ENCODE measurements at places on chromosomes 16 and 17.

DNA sequence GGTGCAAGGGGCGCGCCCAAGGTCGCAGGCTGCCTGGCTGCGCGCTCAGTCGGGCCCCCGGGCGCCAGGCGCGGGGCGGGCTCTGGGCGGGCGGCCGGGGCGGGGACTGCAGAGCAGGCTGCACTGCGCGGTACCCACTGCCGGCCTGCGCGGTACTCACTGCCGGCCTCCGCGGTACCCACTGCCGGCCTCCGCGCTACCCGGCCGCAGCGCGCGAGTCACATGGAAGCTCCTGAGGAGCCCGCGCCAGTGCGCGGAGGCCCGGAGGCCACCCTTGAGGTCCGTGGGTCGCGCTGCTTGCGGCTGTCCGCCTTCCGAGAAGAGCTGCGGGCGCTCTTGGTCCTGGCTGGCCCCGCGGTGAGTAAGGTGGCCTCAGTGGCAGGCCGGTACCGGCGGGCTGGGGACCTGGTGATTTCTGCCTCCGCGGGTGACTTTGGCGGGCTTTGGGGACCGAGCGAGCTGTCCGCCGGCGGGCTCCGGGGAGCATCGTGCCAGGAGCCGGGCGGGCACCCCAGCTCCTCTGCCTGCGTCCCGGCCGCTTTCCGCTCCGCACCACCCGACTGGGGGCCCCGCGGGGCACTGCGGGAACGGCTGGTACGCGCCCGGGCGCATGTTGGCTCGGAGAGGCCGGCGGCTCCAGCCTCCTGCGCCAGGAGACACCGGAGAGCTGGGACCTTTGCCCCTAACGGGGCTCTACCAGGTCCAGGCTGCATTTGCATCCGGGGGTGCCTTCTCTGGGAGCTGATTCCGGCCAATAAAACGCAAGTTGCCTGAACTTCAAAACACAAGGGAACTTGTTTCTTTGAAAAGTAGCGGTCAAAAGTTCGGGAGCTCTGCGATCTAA is at the start of gene SLC47A1:
Gene SLC47A1 (plus strand): TSS at position 137 of the 844 bp plus-strand sequence. CDS start 86 bp downstream, at position 223.
- no peak for DNase-seq

GRCh38 chr16:85838876-85839585 is 39.5 kb downstream of the COX4I1 start:
- DNase-seq = no peak

DNA sequence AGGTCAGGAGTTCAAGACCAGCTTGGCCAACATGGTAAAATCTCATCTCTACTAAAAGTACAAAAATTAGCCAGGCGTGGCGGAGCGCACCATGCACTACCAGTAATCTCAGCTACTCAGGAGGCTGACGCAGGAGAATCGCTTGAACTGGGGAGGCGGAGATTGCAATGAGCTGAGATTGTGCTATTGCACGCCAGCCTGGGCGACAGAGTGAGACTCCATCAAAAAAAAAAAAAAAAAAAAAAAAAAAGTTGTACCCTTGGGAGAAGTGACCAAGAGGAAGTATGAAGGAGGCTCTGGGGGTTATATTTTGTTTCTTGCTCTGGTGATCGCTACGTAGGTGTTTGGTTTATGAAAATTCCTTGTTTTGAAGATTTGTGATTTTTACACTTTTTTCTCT is 66.3 kb downstream of the LITAF start:
- no peak for DNase-seq

DNA sequence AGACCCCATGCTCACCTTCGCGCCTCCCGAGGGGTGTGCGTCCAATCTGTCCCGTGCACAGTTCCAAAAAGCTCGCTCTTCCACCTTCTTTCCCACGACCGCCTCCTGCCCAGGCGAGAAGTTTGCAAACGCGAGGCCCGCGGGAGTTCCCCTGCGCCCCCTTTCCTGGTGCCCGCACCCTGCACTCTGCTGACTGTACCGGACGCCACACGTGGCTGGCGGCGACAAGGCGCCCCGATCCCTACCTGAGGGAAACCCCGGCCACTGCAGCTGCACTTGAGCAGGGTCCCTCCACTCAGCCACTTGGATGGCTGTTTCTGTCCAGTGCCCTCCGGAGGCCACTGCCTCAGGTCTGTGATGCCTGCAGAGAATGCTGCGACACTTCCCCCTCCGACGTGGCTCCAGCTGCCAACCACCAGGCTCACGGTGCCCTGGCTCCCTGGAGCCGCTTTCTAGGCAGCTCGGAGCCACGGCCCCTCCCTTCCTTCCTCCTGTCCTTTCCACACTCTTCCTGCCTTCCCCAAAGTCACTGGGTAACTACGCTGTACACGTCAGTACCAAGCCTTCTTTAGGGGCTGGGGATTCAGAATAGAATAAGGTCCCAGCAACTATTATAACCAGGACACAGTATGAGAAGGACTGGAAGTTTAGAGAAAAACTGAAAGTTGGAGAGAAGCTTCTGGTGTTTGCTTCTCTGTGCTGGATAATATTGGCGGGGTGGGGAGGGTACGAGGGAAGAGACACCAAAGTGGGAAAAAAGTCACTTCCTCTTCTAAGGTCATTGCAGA is at the start of gene MLKL:
Gene MLKL (minus strand): TSS at position 425 of the 788 bp plus-strand sequence. CDS start 5,105 bp downstream, outside the sequence.
- peak; percentile 78 for DNase-seq

GRCh38 chr16:56589141-56590039 is at the start of gene MT3:
MT3 (plus strand) TSS chr16:56589528; CDS start chr16:56589591, 63 bp downstream.
- DNase-seq = no peak

DNA sequence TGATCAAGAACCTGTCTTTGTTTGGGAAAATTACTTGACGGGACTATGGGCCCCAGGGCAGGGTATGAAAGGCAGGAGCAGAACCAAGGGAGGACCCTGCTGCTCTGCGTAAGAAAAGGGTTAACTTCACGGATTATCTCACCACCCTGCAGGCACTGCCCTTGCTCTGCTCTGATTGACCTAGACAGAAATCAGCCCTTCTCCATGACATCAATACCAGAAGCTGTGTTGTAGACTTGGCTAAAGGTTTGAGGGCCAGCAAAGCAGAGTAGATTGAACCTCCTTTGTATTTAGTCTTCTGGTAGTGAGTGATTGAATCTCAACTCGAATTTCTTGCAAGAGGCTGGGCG is 52.9 kb upstream of the ETV4 start:
- no peak for DNase-seq

DNA sequence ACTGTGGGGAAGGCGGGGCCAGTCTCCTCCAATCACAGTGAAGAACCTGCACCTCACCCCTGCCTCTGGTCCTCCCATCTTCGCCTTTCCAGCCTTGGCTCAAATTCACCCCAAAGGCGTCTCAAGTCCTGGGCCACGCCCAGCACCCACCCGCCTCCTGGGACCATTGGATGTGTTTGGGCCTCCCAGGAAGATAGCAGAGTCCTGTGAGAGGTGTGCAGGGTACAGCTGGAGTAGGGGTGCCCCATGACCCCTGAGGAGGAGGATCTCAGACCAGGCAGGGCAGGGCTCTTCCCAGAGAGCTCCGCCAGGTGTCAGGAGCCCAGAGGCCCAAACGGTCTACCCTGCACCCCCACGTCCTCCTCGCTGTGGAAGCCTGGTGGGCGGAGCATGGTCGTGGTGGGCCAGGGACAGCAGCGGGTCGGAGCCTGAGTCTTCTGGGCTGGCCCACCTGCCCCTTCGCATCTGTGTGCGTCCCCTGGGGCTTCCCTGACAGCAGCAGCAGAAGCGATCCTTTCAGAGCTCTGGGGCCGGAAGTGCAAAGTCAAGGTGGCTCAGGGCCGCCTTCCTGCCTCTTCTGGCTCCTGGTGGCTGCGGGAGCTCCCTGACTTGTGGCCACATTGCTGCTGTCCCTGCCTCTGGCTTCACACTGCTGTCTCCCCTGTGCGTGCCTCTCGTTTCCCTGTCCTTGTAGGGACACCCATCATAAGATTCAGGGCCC is 34.9 kb upstream of the ZNF469 start:
- no peak for DNase-seq

GRCh38 chr17:77127735-77128361 is 12.9 kb upstream of the SEC14L1 start:
- peak; percentile 70 for DNase-seq

- DNase-seq = no peak
These were observed 70.8 kb upstream of the TRAP1 start for GRCh38 chr16:3787924-3788661.

GRCh38 chr17:65202844-65203571 is 65.8 kb downstream of the RGS9 start:
- DNase-seq = no peak

DNA sequence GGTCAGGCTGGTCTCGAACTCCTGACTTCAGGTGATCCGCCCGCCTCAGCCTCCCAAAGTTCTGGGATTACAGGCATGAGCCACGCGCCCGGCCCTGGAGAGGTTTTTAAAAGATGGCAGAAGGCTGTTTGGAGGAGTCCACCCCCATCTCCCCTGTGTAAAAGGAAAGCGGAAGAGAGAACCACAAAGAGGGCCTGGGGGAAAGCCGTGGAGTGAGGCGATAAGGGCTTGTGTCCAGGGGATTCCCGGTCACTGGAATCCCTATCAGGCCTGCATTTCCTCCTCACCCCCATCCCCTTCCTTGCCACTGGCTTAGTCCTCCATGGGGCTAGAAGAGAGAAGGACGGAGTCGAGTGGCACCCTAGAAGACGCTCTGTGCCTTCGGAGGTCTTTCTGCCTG is at the start of gene GP1BA:
Gene GP1BA (plus strand): TSS at position 315 of the 400 bp plus-strand sequence. CDS start 328 bp downstream, outside the sequence.
- no peak for DNase-seq

- no peak for DNase-seq
These were observed 96.1 kb upstream of the SDK2 start for GRCh38 chr17:73740370-73740769.

DNA sequence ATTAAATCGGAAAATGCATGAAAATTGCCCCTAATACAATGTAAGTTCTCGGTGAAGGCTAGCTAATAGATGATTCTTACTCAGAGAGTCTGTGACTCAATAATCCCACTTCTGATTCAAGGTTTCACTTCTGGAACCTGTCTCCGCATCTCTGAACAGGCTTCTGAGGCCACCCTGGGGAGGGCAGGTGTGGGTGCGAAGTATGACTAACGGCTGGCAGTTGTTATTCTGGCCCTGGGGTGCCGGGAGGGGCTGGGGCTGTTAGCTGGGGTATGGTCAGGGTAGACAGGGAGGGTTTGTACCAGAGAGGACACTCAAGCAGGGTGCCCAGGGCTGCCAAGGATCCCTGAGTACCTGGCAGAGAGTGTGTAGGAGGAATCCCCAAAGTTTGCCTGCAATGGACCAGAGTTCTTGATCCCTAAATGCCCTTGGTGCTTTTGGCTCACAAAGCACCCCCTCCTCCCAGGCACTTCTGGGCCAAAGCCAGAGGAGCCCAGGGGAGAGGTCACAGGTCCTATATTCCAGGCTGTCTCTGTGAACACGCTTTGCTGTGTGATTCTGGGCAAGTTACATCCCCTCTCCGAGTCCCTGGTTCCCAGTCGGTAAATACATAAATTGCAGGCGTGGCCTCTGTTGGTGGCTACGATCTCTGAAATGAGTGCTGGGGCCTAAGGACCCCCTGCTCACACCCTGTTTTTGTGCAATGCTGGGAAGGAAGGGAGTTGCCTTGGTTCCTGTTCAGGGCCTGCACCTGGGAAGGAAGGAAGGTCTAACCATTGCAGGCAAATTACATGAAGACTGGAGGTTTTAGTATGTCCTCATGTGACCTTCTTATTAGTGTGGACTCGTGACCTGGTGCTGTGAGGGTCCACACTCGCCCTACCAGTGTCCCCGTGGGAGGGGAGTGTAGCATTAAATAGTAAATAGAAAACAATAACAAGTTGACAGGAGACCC is 49.9 kb upstream of the CPNE2 start:
- no peak for DNase-seq
